NCI-H524 treated with DMSO at 0.1 percent for 48 hours (cell line): ENCODE measurements at places on chromosomes 5 and 9.
A peak's percentile ranks its signal among the peaks of the same experiment; 100 is the strongest.

DNA sequence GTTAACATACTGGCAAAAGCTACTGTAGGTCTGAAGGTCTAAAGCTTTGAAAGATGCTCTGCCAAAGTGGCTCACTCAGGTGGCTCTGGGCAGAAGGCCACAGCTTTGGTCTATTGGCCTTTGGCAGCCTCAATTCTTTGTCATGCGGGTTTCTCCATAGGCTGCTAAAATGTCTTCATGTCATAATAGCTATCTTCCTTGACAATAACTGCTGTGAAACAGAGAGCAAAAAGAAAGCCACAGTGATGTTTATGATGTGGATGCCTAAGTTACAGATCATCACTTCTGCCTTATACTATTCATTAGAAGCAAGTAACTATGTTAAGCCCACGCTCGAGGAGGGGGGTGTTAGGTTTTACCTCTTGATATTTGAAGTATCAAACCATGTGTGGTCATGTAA is 906.1 kb upstream of the CDH9 start:
- DNase-seq = no peak

DNA sequence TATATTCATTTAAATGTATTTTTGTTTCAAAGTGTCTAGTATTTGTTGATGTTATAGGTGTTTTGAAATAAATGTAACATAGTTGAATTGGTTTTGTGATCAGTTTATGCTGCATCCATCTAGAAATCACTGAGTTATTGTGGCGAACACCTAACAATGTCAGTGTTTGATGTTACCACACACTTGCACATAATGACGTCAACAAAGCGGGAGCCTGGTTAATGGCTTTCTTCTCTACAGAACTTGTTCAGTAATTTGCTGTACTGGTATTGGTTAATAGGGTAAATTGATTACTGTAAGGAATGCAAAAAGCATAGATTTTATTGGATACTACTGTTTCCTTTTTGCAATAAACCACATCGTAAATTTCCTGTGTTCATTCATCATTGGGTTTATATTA is 133.0 kb downstream of the ATG10 start:
- no peak for DNase-seq

GRCh38 chr5:133389066-133389590 is 223.2 kb downstream of the FSTL4 start:
- DNase-seq = no peak

GRCh38 chr5:159343295-159344094 is 13.2 kb upstream of the IL12B start:
- DNase-seq = no peak

GRCh38 chr5:160054047-160054446 is 45.1 kb downstream of the TTC1 start:
- DNase-seq = no peak

DNA sequence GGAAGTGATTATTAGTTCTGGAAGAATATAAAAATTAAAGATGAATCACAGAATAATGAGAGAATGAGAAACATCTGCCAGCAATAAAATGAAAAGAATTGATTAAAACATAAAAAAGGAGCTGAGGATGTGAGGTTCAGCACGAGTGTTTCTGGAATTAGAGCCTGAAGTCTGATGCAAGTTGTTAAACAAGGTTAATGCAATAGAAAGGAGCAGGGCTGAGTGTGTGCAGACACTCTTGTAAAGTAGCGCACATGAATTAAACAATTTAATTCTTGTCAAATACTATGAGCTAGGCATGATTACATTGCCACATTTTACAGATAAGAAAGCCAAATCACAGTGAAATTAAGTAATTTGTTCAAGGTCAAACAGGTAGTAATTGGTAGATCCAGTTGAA is 384.2 kb downstream of the TAF11L14 start:
- DNase-seq = no peak

GRCh38 chr5:140130949-140131733 is 5.4 kb downstream of the IGIP start:
- no peak for DNase-seq

- DNase-seq = peak; percentile 58
Observed at GRCh38 chr9:12774861-12775678, at the start of gene LURAP1L. TSS of gene LURAP1L (plus strand) at chr9:12775020. CDS start at chr9:12775716, 696 bp downstream.

GRCh38 chr9:17025281-17025680 is 109.6 kb upstream of the CNTLN start:
- DNase-seq = no peak

DNA sequence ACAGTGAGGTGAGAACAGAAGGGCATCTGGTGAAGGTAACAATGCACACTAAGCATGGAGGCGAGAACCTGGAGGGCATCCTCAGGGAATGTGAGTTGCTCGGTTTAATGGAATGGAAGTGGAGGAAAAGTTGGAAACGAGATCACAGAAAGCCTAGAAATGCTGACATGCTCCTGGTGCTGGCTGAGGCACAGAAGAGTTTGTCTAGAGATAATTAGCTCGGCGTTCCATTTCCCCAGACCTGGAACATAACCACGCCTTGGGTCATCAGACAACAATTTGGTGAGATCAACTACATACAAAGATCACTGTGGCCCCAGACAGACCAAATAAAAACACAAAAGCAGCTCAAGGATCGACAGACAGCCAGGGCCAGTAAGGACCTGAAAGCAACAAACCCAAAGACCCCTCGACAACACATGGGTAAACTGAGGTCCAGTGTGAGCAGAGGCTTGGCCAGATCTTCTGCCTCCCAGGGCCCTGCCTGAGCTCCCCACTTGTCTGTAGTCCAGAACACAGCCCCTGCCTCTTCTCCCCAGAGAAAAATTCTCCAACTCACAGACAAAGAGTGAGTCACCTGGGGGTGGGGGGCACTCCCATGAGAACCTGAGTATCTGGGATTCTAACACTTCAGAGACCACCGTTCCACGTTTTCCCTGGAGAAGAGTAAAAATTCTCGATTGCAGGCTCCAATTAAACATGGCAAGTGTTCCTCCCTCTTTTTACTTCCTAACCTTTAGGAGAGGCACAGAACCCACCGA is 52.5 kb downstream of the SHB start:
- DNase-seq = no peak

- no peak for DNase-seq
Observed at GRCh38 chr5:44099643-44100042, 289.6 kb downstream of the FGF10 start.

- DNase-seq = no peak
Observed at GRCh38 chr5:99169309-99169708, 240.5 kb upstream of the CHD1 start.

- DNase-seq = no peak
Observed at GRCh38 chr9:98536542-98537173, 172.1 kb downstream of the GABBR2 start.

- DNase-seq = no peak
Observed at GRCh38 chr5:179530069-179530998, 20.0 kb upstream of the RUFY1 start.

DNA sequence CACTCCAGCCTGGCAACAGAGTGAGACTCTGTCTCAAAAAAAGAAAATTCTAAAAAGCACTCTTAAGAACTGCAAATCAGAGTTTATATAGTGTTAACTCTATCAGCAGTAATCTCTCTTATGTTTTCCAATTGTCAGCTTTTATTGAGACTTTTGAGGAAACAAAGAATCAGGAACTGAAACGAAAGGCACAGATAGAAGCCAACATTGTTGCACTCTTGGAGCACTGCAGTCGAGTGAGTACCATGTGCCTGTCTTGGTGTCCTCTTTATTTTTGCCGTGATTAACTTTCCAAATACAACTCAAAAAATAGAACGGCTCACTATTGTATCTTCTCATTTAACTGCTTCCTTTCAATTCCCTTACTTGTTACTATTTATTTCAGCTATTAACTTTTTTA is 41.7 kb upstream of the LRRC19 start:
- no peak for DNase-seq

DNA sequence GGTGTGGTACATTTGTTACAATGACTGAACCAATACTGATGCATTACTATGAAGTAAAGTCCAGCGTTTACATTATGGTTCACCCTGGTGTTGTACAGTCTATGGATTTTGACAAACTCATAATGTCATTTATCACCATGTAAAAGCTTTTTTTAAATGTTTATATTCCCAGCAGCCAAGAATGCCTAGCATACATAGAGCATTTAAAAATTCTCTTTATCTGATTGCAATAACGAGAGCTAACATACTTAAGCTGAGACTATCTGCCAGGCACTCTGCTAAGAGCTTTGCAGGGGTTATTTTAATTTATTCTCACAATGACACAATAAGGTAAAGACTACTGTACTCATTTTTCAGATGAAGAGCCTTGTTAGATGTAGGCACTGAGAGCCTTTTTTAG is 24.1 kb downstream of the PRDM6 start:
- DNase-seq = no peak

DNA sequence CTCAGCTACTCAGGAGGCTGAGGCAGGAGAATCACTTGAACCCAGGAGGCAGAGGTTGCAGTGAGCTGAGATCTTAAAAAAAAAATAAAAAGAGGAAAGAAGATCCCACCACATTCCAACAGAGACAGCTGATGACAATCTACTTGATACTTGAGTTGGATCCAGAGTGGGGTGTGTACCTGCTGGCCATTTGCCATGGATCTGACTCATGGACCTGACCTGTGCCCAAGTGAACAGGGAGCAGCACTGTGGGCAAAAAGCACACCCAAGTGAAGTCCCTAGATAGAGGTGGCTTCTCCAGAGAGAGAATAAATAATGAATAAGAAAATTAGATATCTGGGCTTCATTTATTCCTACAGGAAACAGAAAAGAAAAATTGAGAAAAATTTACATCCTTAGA is 81.2 kb upstream of the MIER3 start:
- no peak for DNase-seq
